ENCODE measurements at places on chromosomes 16 and 17.

- DNase-seq: no peak
These were observed 225.5 kb downstream of the STX8 start for GRCh38 chr17:9350080-9350479.

- no peak for DNase-seq
These were observed 32.9 kb downstream of the CPSF4L start for GRCh38 chr17:73228748-73229236.

- no peak for DNase-seq
These were observed 6.8 kb upstream of the ZNF423 start for GRCh38 chr16:49862694-49863093.

- peak; percentile 30 for DNase-seq
These were observed 80.4 kb downstream of the EFCAB5 start for GRCh38 chr17:30021708-30022317.

DNA sequence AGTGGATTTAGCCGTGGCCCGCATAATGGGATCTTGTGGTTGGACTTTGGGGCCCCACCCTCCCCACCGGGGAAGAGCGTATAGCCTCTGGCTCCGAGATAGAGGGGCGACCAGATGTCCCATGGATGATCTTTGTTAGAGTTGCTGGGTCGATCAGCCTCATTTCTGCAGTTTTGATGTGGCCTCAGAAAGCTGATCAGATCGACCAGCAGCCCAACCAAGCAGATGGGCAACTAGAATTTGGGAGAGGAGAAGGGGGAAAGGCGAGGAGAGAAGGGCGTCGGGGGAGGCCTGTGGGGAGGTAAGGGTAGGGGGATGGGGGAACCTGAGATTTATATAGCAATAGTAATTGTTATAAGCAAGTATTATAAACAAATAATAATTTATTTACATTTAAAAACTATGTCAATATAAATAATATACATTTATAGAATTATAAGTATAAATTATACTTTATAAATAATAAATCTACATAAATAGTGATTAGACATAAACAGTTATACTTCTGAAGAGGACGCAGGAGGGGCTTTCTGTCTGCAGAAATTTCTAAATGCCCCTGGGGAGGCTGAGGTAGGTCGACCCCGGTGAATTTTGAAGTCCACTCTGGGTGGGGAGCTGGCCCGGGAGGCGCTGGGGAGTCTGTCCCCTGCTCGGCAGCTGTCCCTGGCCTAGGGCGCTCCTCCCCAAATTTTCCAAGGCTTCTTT lies 136.3 kb downstream of the KCNJ12 start:
- no peak for DNase-seq

DNA sequence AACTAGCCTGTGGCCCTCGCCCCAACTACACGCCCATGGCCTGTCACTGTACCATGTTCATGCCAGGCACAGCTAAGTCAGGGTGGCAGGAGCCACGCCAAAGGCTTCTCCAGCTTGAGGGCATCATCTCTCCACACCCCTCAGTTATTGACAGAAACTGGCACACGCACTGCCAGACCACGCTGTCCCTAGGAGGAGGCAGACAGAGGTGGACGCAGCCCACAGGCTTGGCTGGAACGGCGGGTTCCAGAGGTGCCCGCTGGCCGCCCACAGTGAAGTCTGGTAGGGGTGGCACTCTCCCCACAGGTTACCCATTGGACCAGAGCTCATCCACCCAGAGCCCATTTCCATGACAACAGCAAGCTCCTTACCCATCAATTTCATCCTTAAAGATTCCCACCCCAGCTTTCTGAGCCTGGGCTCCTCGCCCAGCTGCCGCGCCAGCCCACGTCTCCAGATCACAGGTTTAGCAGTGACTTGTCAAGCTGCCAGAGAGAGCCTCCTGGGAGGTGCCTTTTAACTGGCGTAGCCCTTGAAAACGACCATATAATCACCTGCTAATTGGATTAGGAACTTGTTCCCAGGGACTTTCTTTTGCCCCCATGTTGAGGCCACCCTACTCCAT lies 27.9 kb downstream of the RPRML start:
- no peak for DNase-seq

- no peak for DNase-seq
These were observed 3.5 kb downstream of the DBNDD1 start for GRCh38 chr16:90015586-90016338.

- no peak for DNase-seq
These were observed 30.4 kb downstream of the TEX2 start for GRCh38 chr17:64232466-64233262.

- DNase-seq: peak; percentile 28
These were observed 344 bp downstream of the PSME3IP1 start for GRCh38 chr16:57185446-57185944.
